ENCODE measurements at places on chromosomes 11 and 22.

GRCh38 chr22:22219140-22219996 lies 25.2 kb upstream of the VPREB1 start:
- no peak for DNase-seq

DNA sequence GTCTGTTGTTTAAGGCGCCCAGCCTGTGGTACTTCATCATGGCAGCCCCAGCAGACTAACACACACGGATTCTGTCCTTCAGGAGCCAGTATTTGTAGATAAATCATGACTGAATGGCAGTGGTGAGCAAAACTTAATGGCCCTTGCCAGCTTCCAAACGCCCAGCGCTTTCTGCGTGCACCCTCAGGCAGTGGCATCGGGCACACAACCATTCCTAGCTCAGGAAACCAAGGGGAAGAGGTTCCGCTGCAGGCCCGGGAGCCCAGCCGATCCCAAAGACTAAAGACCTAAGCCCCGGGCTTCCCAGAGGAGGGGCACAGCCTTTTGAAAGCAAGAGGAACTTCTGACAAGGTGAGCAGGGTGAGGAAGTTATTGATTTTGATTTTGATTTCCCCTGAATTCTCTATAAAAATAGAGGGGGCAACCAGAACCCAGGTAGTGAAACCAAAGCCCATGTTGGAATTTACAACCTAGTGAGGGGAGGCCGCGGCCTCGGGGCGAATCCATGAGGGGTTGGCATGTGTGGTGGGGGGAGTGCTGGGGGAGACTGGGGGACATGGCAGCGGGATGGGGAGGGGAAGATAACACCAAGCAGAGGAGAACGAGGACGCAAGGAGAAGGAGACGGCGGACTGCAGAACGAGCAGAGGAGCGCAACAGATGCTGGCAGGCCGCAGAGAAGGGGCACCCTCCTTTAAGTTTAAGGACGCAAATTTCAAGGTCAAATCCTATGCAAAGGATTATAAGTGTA lies 79.9 kb upstream of the SEPTIN5 start:
- DNase-seq = no peak

GRCh38 chr11:119019996-119020395 lies 1.4 kb downstream of the TRAPPC4 start:
- DNase-seq = no peak

DNA sequence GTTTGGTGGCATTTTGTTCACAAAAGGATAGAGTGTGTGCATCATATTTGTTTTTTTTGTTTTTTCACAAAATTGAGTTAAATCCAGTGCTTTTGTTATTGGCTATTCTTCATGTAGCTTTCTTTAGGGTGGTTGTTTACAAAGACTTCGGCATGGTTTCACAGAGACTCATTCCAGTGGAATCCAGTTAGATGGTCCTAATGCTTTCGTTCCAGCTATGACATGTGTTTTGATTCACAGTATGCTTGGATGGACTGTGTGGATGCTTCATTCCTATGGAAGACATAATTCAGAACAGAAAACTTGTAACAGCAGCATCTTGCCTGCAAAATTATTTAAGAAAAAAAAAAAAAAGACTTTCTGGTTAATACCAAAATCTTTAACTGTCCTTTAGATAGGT lies 97.9 kb downstream of the PDHX start:
- DNase-seq = no peak

GRCh38 chr11:95647355-95647754 lies 142.2 kb downstream of the FAM76B start:
- no peak for DNase-seq

DNA sequence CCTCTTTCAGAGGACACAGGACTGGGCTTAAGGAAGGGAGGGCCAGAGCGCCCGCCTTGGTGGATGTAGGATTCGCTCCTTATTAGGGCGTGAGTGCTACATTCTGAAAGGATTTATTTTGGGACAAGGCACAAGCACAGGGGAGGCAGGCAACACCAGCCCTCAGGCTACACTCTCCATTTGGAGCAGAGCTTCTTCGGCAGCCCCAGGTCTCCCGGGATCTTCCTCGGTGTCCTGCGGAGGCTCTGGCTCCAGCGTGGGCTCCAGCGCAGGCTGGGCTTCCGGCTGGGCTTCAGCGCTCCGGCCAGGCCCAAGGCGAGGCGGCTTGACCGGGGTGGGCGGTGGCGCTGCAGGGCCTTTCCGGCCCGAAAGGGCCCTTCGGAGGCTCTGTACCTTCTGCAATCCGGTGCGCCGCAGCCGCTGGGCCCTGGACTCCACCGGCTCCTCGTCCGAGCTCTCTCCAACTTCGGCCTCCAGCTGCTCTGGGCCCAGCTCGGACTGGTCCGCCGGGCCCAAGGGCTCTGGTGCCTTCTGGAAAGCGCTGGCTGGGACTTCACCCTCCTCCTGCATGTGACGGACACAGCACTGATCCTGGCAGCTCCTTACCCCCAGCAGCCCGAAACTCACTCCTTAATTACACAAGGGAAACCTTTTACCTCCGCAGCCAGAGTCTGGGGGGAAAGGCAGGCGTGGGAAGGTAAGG lies 1.1 kb downstream of the CAVIN3 start:
- no peak for DNase-seq

DNA sequence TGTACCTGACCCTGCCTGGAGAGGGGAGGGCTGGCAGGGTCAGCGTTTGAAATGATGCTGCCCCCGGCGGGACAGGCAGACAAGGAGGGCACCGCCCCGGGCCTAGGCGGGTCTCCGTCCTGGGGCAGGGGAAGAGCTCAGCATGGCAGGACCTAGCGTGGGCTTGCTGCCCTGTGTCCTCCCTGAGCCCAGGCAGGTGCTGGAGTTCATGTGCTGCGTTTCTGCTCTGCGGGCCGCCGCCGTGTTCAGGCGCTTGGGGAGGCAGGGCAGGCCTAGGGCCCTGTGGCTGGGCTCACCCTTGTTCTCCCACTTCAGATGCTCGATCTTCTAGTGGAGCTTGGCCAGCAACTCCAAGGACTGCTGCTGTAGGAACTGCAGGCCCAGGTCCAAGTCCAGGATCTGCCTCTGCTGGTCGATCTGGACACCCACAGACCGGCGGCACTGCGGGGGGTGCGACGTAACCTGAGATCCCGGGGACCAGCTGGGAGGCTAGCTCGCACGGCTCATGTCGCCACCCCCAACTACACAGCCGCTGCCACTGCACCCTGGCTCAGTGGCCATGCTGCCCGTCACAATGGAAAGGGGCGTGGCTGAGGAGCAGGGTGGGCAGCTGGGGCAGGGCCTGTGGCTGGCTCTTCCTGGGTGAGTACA lies 84.4 kb downstream of the MED15 start:
- no peak for DNase-seq

DNA sequence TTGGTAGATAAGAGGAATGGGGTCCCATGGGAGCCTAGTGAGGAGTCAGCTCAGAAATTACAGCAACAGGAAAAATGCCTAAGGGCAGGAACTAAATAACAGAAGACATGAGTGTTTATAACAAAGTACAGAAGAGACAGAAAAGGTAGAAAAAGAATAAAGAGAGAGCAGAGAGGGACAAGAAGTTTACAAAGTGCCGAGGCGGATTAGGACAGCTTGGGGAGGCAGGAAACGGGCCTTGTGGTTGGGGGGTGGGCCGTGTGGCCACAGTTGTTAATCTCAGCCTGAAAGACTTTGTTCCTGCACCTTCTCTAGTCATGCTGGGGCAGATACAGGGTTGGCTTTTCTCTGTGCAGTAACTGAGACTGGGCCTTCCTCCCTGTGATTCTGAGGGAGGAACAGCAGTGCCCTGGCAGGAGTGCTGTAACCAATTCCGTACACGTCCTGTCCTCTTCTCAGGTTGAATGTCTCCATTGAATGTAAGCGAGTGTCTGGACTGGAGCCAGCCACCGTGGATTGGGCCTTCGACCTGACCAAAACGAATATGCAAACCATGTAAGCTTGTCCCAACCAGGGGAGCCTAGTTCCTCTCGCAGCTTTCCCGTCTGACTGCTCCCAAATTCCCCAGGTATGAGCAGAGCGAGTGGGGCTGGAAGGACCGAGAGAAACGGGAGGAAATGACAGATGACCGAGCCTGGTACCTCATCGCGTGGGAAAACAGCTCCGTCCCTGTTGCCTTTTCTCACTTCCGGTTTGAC lies 13.2 kb downstream of the NAA40 start:
- DNase-seq = peak; percentile 72

DNA sequence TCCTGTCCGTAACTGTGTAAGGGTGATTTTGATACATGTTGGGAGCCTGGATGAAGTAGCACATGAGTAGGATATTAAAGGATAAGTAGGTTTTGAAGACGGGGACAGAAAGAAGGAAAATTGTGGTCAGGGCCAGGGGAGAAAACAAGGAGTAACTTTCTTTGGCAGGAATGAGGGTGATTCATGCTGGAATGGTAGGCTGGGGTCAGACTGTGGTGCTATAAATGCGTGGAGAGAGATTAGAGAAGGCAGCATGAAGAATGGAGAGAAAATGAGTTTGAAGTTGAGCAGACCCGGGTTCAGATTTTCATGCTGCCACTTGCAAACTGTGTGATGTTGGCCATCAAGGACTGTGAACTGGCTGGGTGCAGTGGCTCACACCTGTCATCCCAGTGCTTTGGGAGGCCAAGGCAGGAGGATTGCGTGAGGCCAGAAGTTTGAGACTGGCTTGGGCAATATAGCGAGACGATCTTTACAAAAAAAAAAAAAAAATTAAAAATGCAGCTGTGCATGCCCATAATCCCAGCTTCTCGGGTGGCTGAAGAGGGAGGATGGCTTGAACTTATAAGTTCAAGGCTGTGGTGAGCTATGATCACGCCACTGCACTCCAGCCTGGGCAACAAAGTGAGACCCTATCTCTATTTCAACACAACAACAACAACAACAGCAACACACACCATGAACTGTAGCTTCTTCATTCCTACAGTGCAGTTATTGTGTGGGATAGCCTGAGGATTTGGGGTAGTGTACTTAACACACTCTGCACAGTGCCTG lies 22.3 kb downstream of the ZBTB16 start:
- no peak for DNase-seq

DNA sequence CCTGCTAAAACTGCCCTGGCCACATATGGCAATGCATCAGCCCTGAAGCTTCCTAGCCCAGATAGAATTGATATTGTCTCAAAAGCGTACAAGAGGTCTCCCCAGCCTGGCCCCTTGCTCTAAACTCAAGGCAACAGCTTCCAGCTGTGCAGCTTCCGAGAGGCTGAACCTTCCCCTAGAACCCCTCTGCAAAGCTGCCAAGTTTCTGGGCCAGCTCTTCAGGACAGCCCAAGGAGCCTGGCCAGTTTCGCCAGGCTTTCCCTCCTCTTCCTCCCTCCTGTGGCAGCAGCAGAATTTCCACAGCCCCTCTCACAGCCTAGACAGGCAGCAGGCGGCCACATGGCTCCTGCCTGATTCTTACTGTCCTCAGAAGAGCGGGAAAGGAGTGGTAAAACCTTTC lies 34.5 kb downstream of the NUMA1 start:
- no peak for DNase-seq

DNA sequence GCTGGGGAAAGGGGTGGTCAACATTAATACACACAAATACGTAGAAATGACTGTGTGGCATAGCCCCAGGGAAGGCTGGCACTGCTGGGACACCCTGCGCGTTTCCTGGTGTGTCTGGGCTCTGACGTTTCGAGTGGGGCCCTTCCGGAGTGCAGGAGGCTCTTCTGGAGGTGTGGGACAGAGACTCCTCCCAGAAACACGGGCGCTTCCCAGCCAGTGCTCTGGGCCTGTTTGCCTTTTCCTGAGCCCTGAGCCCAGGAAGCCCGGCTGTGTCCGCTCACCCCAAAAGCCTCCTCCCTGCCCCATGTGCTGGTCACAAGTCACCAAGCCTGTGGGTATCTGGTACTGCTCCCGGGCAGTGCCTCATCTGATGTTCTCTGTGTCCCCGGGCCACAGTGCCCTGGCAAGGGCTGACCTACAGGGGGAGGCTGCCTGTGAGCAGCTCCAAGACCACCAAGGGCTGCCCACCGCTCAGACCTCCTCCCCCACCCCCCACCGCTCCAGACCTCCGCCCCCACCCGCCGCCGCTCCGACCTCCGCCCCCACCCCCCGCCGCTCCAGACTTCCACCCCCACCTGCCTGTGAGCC lies 1133.3 kb downstream of the BRD1 start:
- no peak for DNase-seq

DNA sequence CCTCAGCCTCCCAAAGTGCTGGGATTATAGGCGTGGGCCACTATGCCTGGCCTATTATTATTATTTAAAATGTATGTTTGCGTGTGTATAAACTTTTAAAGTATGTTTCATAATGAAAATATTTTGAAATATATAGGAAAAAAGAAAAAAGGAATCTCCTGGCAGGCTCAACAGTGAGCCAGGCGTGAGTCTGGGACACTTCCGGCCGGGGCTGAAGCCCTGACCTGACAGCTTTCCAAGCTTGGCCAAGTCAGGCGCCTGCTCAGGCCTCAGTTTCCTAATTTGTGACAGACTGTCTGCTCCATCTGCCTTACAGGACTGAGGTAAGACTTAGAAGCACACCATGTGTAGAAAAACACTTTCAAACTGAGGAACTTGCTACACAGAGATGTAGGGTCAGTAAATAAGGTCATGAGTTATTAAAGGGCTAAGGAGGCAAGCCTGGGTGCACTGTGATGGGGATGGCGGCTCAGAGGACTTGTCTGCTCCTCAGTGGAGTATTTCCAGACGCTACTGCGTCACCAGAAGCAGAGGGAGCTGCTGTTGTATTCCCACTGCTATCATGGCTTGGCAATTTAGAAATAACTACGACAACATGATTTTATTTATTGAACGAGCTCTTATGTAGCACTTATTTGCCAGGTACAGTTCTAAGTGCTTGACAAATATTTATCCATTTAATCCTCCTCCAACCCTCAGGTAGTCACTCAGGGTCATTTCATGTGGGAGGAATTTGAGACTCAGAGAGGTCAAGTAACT lies 100.1 kb downstream of the PRR5L start:
- no peak for DNase-seq

- no peak for DNase-seq
Observed at GRCh38 chr11:125956391-125957134, 10.7 kb downstream of the VSIG10L2 start.

DNA sequence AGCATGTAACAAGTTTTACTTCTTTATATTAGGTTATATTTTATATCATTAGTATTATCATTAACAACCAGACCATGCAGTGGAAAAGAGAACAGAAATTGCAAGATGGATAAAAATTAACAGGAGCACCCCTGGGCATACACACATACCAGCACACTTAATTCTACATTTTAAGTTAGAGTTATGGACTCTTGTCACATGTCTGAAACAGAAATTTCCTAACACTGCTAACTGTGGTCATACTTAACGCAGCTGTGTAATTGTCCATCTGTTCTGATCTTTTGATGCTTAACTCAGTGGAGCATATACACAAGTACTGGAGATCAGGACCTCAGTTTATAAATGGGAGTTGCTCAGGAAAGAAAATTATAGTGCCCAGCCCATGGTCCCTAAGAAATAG lies 358 bp downstream of the OR52H1 start:
- no peak for DNase-seq
